Foreskin melanocyte (primary cell): ENCODE measurements at places on chromosomes 11 and 22.

- DNase-seq: no peak
Observed at GRCh38 chr22:49549256-49550140, 278.2 kb downstream of the BRD1 start.

DNA sequence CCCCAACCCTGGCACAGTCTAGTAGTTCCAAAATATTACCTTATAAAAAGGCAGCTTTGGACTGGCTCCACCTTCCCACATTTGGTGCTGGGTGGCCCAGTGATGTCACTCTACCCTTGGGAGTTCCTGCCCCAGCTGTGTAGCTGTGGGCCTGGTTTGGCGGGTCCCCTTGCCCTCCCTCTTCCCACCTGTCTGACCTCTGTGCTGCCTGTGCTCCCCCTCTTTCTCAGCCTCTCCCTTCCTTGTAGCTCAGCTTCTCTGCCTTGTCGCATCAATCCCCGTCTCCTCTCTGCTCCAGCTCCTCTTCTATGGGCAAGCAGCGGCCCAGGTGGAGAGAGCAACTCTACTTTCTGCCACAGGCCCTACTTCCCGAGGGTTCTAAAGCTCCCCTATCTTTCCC is 54.6 kb downstream of the CHRDL2 start:
- no peak for DNase-seq

DNA sequence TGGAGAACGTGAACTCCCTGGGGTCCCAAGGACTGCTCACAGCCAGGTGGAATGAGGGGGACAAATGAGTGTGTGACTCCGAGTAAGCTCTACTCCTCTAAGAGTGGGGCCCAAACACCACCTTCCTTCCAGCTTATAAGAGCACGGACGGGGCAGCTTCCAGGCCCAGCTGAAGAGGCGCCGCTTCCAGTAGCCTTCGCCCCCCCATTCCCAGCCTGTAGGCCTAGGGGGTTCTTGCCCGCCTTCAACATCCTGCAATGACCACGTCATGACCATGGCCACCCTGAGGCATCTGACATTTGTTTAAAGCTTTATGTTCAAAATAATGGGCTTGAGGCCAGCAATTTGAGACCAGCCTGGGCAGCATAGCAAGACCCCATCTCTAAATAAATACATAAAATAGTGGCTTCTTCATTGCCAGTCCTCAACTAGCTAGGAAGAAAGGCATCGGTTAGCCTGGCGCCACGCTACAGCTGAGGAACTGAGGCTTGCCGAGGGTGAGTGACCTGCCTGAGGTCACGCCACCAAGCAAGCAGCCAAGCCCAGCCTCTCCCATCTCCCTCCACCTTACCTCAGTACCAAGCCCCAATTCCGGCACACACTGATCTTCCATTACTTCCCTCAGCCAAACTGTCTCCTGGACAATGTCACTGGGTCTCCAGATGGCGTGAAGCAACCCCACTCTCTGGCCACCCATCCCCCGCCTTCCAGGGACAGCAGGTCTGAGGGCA is 7.8 kb upstream of the TNFRSF13C start:
- no peak for DNase-seq

GRCh38 chr11:115126515-115127208 is 377.6 kb downstream of the CADM1 start:
- no peak for DNase-seq

DNA sequence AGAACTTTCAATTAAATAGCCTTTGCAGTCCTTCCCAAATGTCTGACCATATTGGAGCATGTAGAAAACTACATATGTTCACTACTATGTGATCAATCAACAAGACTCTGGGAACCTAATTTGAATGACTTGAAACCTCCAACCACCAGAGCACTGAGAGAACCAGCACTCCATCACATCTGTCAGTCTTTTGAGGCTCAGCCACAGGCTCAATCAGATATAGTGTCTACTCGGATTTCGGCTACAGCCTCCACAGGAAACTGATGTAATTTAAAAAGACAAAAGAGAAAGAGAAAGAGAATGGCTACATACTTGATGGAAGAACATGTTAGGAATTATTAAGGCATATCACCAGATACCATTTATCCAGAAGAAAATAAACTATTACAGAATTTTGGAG is 859.0 kb downstream of the FAM181B start:
- DNase-seq: no peak

DNA sequence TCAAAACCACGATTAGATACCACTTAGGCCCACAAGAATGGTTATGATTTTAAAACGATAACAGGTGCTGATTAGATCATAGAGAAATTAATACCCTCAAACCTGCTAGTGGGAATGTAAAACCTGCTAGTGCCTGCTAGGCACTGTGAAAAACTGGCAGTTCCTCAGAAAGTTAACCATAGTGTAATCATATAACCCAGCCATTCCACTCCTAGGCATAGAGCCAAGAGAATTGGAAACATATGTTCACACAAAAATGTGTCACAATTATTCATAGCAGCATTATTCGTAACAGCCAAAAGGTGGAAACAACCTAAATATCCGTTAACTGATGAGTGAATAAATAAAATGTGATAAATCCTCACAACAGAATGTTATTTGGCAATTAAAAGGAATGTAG is 122.2 kb upstream of the SYN3 start:
- DNase-seq: no peak

GRCh38 chr11:67400942-67401494 is 640 bp downstream of the PPP1CA start:
- no peak for DNase-seq

GRCh38 chr22:29243874-29244446 is 23.8 kb downstream of the RHBDD3 start:
- DNase-seq: no peak

GRCh38 chr11:111097191-111097590 is 148.3 kb upstream of the POU2AF2 start:
- peak; percentile 31 for DNase-seq

DNA sequence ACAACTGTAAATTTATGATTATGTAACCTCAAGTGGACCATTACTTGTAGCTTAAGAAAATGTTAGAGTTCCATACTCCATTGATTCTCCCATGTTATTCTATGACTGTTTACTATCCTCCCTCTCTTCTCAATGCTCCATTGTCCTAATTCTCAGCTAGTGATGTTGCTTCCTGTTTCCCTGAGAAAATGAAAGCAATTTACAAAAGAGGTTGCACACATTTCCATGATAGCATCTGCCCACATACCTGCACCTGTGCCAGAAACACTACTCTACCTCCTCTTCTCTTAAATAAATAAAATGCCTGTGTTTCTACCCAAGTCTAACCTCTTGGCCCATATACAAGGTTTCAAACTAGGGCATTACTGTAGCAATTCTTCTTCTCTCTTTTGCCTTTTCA is 1620.9 kb downstream of the FAM181B start:
- DNase-seq: no peak
